Sigmoid colon (tissue), 7 donors: ENCODE measurements at places on chromosomes 5 and 9. TPM values are rescaled to one million over a fixed set of nuclear protein-coding genes. Genes with fewer than 3 reads are reported as not detected.

RAB3C gene
- total RNA-seq, result 17.6 TPM

NPDC1 gene
- 21.4 TPM for total RNA-seq

PLAC8L1 gene
- total RNA-seq, result not detected

FAM193B gene
- 39.6 TPM for total RNA-seq

SPAAR gene
- 1.1 TPM for total RNA-seq

MAP1B gene
- total RNA-seq, result 659 TPM

FCN2 gene
- total RNA-seq, result not detected

HINT1 gene
- total RNA-seq, result 261 TPM
